ENCODE measurements at places on chromosomes 6 and 20. TPM values are rescaled to one million over a fixed set of nuclear protein-coding genes. Genes with fewer than 3 reads are reported as not detected.

CUL9 gene
- 12.7 TPM for polyA plus RNA-seq

DNA sequence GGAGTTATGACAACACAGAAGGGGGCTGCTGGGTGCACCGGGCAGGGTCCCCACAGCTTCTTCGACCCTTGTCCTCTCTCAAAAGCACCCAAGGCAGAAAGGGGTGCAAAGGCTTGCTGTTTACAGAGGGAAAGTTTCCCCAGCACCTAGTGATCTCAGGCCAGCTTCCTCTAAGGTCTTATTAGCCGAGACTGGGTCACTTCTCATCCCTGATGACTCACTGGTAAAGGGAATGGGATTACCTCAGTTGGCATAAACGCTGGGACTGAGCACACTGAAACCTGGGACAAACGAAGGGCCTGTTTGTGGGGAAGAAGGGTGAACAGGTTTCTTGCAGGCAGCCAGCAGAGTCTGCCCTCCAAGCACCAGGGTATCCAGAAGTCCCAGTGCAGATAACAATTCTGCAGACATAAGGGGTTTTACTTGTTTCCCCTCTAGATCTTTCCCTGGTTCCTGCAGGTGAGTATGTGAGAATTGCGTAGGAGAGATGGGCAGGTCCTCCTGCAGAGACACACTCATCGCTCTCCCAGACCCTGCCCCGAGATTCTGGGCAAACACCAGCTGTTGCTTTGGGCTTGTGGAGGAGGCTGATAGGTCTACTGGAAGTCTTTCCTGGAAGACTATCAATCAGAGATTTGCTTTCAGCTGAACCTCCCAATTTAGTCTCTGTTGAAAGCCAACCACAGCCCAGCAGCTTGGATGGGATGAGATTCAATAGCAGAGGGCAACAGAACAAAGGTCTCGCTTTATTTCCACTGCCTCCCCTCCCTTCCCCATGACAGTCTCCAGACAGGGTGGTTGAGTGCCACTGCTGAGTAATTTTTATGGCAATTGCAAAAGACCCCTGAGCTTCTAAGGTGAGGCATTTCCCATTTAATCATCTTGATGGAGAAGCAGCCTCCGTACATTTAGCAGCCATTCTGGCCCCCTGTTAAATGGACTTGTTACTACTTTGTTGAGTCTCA is 25.7 kb downstream of the KCNG1 start:
- no peak for DNase-seq

DNA sequence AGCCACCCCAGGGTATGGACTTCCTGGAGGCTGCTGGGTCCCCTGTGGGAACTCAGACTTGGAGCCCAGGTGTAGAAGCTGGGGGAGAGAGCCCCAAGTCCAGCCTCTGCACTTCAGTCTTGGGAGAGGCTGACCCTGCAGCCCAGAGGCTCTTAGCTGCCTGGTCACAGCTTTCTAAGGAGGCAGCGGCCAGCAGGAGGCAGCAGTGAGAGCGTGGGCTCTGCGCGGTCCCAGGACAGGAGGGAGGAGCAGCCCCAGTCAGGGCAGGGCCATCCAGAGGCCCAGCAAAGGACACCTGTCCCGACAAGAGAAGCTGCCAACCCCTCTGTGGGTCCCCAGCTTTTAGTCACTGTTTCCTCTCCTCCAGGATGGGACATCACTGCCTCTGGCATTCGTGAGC is 9.4 kb downstream of the TREML2 start:
- peak; percentile 8 for DNase-seq

DNA sequence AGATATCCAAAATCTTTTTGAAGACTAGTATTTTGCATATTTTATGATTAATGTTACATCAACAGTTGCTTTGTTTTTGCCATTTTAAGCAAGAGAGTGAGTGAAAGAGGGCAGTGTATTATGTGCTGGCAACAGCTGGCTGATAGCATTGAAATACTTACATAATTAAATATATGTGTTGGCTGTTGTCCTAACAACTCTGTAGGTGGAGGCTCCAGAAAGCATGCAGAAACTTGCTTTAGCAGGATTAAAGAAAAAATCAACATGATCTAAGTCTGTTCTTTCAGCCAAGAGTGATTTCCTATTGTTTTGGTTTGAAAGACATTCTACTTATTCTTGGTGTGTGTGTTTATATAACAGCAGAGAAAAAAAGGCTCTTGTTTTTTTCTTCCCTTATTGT is 127.5 kb downstream of the CDKAL1 start:
- no peak for DNase-seq

DNA sequence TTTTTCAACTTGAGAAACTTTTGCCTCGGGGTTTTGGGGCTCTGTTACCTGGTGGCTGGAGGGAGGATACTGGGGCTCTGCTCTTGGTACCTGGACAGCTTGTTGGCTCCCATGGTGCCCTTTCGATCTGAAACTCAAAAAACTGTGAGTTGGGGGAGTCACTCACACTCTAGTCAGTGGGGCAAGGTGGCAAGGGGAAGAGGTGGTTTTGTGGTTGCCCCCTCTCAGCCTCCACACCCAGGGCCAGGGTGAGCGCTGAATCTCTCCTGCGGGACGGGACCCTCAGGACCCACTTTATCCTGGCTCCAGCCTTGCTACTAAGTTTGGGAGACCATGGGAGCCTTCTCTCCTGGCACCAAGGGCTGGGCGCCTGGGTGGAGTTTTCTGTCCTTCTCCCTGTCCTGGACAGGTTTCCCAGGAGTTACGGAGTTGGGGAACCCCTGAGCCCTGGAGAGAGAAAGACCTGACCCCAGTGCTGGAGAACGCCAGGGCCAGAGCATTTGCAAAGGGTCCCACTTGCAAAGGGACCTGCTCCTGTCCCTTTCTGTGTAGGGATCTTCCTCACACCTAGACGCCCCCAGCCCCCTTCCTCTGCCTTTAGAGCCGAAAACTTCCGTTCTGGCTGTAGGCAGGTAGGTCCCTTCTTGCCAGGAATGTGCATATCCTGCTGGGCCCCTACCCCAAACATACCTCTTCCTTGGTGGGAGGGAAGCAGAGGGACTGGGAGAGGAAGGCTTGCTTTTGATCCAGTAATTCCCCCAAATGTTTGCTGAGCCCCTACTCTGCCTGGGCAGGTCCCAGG is 2.9 kb downstream of the FOXP4 start:
- no peak for DNase-seq

- DNase-seq: no peak
Measured at GRCh38 chr6:46368169-46368536, 123.1 kb downstream of the RCAN2 start.

Measured in A549 (cell line).